Islet precursor cell (in vitro differentiated cells): ENCODE measurements at places on chromosomes 2 and 18.

GRCh38 chr2:137233091-137233490 lies 467.7 kb downstream of the THSD7B start:
- no peak for DNase-seq

DNA sequence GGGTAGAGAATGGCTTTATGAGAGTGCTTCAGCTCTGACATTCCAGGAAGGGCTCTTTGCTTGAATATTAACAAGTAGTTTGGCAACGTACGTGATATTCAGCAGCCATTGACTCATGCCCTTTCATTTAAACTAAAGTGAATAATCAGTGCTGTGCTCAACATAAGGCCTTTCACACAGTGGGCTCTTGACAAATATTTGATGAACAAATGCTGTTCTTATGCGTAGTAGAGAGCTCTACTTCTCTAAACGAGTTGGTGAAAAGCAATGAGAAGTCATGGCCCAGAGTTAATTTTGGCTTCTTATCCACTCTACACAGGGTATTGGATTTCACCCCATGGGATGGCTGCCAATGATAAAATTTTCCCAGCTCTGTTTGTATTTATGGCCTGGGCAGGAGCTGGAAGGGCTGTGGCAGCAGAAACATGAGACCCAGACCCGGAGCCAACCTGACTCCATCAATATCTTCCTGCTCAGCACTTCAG lies 338.9 kb downstream of the CCDC85A start:
- DNase-seq, result no peak

- no peak for DNase-seq
These were observed 14.6 kb downstream of the CLASP1 start for GRCh38 chr2:121634354-121635307.

GRCh38 chr2:172107690-172108586 lies 5.2 kb upstream of the DLX2 start:
- no peak for DNase-seq

DNA sequence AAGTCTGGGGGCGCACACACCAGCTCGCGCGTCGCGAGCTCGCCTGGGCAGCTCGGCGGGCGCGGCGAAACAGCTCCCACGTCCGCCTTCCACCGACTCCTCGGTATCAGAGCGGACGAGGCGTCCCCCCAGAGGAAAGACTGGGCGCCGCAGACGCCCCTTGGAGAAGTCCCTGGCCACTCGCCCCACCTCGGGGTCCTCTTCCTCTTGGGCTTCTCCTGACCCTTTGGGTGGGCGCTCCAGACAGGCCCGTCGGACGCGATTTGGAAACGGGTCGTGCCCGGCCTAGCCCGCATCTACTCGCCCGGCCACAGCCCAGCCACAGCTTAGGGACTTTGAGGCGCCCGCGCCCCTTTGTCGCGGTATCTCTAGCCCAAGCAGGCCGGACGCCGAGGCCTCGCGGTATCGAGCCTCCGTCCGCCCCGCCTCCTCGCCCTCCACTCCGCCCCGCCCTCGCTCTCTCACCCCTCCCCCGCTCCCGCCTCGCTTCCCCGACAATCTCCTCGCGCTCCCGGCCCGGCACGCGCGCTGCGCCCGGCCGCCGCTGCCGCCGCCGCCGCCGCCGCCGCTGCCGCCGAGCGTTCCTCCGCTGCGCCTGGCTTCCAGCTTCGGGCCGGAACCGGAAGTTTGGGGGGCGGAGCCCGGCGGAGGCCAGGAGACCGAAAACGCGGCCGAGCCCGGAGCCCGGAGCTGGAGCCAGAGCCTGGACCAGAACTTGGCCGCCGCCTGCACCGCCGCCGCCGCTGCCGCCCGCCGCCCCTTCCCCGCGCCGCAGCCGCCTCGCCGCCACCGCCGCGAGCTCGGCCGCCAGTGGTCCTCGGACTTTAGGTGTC lies 749 bp upstream of the ACVR2A start:
- peak; percentile 96 for DNase-seq

DNA sequence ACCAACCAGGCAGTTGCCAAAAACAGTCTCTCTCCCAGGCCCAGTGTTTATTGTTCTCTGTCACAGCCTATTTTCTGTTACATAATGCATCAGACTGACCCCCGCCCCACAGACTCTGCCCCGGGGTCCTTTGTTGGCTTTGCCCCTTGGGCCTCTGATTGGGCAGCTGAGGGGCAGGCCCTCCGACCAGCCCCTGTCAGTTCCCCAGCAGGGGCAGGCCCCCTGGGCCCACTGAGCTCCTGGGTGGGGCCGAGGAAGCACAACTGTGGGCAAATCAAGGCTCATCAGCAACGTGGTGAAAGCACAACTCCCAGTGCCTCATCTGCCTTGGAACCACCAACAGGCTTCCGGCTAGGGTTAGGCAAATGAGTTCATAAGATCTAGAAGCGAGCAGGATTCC lies 160.1 kb upstream of the MYCN start:
- DNase-seq, result no peak

- peak; percentile 66 for DNase-seq
These were observed 58.3 kb downstream of the WDR7 start for GRCh38 chr18:56709463-56709862.

DNA sequence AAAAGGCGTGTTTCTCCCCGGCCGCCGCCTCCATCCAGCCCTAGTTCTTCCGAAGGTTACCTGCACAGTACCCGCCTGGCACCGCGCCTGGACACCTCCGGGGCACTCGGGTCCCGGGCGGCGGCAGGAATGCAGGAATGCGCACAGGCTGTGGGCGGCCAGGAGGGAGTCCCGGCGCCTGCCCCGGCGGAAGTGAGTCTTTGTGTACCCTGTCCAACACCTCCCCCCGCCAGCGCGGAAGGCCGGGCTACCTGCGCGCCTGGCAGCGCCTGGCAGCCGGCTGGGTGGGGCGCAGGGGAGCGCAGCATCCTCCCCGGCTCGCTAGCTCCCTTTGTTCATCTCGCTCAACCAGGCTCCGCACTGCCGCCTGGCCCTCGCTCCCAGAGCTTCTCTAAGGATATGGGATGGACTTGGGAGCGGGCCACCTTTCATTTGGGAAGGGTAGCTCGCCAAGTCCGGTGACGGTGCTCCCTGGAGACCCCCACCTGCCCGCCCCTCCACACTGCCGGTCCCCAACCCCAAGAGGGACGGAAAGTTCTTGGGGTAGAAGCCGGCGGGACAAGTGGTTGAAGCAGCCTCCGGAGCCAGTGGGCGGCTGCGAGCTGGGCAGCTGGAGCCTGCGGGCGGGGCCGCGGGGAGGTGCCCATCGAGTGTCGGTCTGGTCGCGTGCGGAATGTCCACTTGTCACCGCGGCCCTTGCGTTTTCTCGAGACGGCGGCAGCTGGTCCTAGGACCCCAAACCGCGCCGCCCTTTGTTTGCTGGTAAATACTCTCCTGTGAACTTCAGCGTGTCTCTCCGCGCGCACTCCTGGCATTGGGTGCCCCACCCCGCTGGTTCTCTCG lies 1.2 kb upstream of the ST6GAL2 start:
- peak; percentile 83 for DNase-seq

DNA sequence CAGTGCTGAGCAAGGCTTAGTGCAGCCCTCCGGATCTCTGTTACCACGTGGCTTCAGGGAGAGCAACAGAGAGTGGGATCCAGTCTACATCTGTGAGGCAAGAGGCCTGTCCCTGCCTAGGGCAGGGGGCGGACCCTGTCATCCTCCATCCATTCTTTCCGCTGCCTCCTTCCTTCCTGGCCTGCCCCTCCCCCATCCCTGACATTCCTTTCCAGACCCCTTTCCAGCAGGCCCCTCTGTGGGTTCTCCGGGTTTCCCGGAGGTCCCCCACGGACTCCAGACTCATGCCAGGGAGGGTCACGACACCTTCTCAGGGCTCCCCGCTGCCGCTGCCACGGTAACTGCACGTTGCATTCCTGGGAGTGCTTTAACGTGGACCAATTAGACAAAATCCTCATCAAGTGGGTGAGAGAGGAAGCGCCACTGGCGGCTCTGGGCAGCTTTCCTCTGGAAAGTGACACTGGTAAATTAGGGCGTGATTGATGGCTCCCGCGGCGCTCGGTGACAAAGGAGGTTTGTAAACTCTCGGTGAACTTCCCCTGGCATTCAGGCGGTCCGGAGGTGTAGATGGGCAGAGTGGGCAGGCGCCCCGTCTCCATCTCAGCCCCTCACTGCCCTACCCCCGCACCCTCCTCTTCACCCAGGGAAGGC lies 11.4 kb downstream of the ATOH8 start:
- peak; percentile 82 for DNase-seq

GRCh38 chr18:3655254-3656050 lies 205.5 kb downstream of the TGIF1 start:
- DNase-seq, result peak; percentile 59
